Activated CD4-positive, alpha-beta T cell treated with anti-CD3 and anti-CD28 coated beads for 4 hours (primary cell): ENCODE measurements at places on chromosomes 16 and 17.

DNA sequence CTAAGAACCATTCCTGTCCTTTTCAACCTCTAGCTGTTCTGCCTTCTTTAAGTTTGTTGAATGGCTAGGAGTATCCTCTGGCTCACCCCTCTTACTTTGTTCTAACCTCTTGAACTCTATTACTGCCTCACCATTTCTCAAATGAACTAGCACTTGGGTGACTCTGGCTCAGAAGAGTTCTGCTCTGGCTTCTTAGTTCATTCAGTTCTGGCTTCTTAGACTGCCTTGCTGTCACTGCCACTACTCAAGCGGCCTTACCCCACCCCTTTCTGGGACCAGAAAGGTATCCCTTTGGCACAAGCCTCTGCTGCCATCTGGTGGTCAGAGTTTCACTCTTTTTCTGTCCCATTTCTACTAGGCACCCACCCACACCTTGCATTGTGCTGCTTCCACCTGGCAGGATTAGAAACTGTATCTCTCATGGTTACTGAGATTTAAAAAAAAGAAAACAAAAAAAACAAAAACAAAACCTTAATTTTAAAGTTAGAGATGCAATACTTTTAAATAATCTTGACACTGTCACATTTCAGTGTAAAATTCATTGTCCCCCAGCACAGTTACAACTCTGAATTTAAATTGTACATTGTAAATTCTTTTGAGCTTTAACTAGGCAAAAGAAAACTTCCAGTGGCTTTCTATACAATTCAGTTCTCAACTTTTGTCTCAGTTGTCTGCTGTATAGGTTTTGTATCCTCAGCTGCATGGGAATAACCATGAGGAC lies 6.9 kb upstream of the ABCA10 start:
- DNase-seq = peak; percentile 38

GRCh38 chr16:76670125-76670857 lies 393.1 kb downstream of the CNTNAP4 start:
- DNase-seq = no peak

DNA sequence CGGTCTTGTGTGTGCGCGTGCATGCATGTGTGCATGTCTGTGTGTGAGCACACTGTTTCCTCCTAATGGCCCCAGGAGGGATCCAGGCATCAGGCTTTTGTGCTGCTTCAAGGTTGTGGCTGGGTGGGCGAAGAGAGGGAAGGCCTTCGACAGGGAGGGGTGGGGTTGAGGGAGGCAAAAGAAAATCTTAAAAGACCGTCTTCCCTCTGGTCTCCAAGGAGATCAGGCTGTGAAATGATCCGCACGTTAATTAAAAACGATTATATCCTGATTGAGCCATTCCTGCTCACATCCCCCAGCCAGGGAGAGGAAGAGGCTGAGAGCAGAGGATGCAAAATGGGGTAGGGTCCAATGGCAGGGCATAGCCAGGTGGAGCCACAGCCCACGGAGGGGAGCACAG lies 46.9 kb downstream of the RAI1 start:
- DNase-seq = no peak

DNA sequence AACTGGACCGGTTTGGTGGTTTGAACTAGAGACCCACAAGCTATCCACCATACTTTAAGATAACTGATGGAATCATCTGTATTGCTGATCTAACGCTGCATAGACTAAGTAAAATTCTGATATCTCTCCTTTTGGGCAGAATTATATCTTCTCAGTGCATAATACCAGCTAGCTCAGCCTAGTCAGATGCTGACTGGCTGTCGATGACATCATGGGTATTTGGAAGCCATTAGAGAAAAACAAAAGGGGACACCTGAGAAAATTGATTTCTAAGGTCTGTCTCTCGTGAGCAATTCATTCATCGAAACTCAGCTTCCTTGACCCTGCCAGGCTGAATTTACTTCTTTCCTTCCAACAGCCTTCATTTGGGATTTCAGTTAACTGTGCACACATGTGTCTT lies 263.0 kb upstream of the CCL2 start:
- DNase-seq = no peak

DNA sequence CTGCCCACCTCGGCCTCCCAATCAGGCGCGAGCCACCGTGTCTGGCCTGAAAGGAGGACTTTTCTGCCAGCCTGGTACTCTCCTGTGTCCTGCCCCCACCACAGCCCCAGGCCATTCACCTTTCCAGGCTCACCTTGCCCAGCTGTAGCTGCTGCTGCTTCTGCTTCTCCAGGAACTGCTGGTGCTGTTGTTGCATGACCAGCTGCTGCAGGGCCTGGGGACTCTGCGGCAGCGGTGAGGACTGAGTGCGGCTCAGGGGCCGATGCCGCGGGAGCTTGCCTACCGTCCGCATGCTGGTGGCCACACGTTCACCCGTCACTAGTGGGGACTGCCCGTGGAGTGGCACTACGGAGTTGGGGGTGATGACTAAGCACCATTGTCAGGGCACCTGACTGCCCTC lies 17.7 kb downstream of the G6PC3 start:
- DNase-seq = no peak

- DNase-seq = no peak
These were observed 31.1 kb downstream of the SGSM2 start for GRCh38 chr17:2368359-2368758.

DNA sequence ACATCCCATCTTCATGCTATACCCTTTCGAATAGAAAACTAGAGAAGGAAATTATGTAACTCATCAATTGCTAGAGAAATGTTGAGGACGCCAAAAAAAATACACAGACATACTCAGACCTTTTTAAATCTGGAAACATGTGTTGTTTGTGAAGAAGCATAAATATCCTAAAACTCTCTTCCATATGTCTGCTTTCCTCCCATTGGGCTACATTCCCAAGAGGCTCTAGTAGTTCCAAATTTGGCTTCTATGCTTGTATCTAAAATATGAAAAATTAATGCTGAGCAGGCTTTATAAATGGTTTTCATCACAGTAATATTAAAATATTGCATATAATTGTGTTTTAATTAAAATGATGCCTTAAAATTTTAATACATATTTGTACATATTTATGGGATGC lies 297.9 kb upstream of the PSMD7 start:
- DNase-seq = no peak

- peak; percentile 66 for DNase-seq
These were observed 13.1 kb upstream of the MSI2 start for GRCh38 chr17:57243171-57243622.

DNA sequence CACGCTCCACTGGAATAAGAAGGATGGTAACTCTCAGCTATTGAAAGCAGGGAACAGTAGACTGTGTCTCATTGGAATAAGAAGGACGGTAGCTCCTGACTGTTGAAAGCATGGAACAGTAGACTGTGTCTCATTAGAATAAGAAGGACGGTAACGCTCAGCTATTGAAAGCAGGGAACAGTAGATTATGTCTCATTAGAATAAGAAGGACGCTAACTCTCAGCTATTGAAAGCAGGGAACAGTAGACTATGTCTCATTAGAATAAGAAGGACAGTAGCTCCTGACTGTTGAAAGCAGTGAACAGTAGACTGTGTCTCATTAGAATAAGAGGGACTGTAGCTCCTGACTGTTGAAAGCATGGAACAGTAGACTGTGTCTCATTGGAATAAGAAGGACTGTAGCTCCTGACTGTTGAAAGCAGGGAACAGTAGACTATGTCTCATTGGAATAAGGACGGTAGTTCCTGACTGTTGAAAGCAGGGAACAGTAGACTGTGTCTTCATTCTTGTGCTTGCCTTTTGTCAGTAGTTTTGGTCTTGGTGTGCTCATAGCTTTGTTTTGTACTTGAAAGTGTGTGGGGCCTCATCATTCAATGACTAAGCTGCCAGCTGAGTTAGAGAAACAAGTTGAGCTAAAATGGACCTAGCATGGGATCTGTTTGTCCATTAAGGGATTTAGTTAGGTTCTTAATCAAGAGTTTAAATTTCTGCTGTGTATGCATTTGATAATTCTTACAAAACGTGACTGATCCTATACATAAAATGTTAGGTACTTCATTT lies 58.5 kb downstream of the BANP start:
- DNase-seq = no peak
